ENCODE measurements at places on chromosomes 2 and 18. TPM values are rescaled to one million over a fixed set of nuclear protein-coding genes. Genes with fewer than 3 reads are reported as not detected.

DNA sequence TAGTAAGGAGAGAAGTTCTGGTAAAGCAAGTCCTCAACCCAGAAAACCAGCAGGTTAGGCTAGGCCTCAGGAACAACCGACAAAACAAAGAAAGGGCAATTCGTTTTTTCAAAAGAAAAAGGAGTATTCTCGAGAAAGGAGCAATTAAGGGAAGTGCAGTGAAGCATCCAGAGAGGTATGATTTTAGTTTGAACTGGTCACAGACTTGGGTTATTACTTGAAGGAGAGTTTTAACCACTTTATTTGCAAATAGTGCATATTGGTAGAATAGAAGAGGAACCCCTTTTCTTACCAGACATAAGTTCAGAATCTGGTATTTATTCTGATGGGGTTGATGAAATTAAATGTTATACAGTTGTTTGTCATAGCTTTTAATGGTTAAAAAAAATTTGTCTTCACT is 110.0 kb upstream of the GCFC2 start:
- no peaks in the 10 kb centered on the region for H3K36me3 ChIP-seq
- no peak overlapping the region for H3K4me3 ChIP-seq
- no peaks in the 10 kb centered on the region for H3K4me1 ChIP-seq
- no peaks in the 10 kb centered on the region for H3K27me3 ChIP-seq
- DNase-seq = no peak

DNA sequence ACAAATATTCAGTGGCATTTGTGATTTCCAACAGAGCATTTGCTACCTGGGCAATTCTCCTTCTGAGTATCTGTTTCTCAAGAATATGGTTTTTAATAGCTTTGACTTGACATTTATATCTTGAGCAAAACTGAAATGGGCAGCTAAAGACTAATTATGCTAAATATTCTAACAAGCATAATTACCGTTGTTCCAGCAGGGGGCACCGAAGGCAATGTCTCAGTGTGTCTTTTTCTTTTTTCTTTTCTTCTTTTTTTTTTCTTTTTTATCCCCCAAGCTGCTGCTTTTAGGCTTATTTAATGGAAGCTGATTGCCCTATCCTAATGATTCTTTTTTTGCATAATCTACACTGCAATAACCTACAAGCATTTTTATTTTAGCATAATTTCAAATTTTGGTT is 138.9 kb upstream of the NABP1 start:
- peaks cover 10% of the 10 kb centered on the region for H3K27me3 ChIP-seq
- H3K36me3 ChIP-seq = no peaks in the 10 kb centered on the region
- H3K4me1 ChIP-seq = no peaks in the 10 kb centered on the region
- H3K4me3 ChIP-seq = no peak overlapping the region

- H3K36me3 ChIP-seq = no peaks in the 10 kb centered on the region
- no peak overlapping the region for H3K4me3 ChIP-seq
- DNase-seq = no peak
- no peaks in the 10 kb centered on the region for H3K4me1 ChIP-seq
- no peaks in the 10 kb centered on the region for H3K27me3 ChIP-seq
- no peak overlapping the region for H3K27ac ChIP-seq
Measured at GRCh38 chr2:16425462-16426336, 239.9 kb downstream of the CYRIA start.

GRCh38 chr2:159438720-159439353 is 152.3 kb upstream of the WDSUB1 start:
- no peak overlapping the region for H3K4me3 ChIP-seq
- DNase-seq = no peak
- H3K4me1 ChIP-seq = no peaks in the 10 kb centered on the region
- H3K27ac ChIP-seq = no peak overlapping the region
- no peaks in the 10 kb centered on the region for H3K36me3 ChIP-seq

- H3K36me3 ChIP-seq = no peaks in the 10 kb centered on the region
- no peaks in the 10 kb centered on the region for H3K4me1 ChIP-seq
- H3K27me3 ChIP-seq = peaks cover 6% of the 10 kb centered on the region
- H3K27ac ChIP-seq = no peak overlapping the region
Measured at GRCh38 chr2:227719641-227720040, 1.8 kb upstream of the SLC19A3 start.

DNA sequence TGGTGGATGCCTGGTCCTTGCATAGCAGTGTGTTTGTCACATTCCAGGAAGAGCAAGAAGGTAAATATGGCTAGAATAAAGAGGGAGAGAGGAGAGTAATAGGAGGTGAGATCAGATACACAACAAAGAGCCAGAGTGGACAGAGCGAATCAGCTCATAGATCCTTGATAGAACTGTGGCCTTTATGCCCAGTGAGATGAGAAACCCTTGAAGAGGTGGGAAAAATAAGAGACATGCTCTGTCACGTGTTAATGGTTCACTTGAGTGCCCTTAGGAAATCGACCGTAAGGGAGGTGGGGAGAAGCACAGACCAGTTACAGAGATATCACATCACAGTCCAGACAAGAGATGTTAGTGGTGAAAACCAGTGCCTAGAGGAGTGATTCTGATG is 84.7 kb upstream of the RAB27B start:
- H3K27ac ChIP-seq = no peak overlapping the region
- H3K4me3 ChIP-seq = no peak overlapping the region
- no peak for DNase-seq
- no peaks in the 10 kb centered on the region for H3K4me1 ChIP-seq
- H3K36me3 ChIP-seq = no peaks in the 10 kb centered on the region

DNA sequence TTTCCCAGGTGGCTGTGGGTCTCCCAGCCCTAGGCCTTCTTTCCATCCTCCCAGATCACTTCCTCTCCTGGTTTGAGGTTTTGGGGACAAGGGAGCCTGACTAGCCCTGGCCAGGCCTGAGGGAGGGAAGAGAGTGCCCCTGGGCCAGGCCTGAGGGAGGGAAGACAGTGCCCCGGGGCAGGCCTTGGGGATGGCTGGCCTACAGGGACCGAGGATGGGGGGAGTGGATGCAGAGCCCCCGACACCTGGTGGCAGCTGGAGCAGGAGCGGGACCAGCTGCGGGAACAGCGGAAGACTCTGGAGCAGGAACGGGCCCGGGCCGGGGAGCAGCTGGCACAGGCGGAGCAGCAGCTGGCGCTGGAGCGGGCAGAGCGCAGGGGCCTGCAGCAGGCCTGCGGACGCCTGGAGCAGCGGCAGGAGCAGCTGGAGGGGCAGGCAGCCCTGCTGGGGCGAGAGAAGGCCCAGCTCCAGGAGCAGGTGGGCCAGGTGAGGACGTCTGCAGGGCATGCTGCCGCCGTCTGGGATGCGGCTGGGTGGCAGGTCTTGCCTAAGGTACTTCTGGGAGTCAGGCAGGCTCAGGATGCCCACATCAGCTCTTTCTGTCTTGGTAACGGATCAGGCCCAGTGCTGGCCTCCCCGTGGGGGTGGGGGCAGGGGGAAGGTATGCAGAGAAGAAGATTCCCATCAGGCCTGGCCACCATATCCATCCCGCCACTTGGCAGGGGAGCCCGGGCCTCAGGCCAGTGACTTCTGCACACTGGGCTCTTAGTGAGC is 29.2 kb downstream of the CROCC2 start:
- H3K27me3 ChIP-seq = peaks cover 15% of the 10 kb centered on the region
- no peak overlapping the region for H3K4me3 ChIP-seq
- H3K27ac ChIP-seq = no peak overlapping the region

- H3K4me3 ChIP-seq = no peak overlapping the region
- no peaks in the 10 kb centered on the region for H3K4me1 ChIP-seq
- H3K27me3 ChIP-seq = no peaks in the 10 kb centered on the region
- H3K36me3 ChIP-seq = no peaks in the 10 kb centered on the region
Measured at GRCh38 chr18:7980656-7981055, 413.5 kb downstream of the PTPRM start.

GRCh38 chr18:64149916-64150438 is 1.1 kb upstream of the LINC00305 start:
- no peak for DNase-seq
- H3K27ac ChIP-seq = no peak overlapping the region
- H3K4me3 ChIP-seq = no peak overlapping the region
- no peaks in the 10 kb centered on the region for H3K27me3 ChIP-seq

- no peak overlapping the region for H3K27ac ChIP-seq
- H3K4me1 ChIP-seq = peaks cover 9% of the 10 kb centered on the region
- peaks cover 20% of the 10 kb centered on the region for H3K27me3 ChIP-seq
- peaks cover 69% of the 10 kb centered on the region for H3K36me3 ChIP-seq
Measured at GRCh38 chr2:85838181-85838580, 50.6 kb downstream of the ST3GAL5 start.

- DNase-seq = no peak
- peaks cover 8% of the 10 kb centered on the region for H3K4me1 ChIP-seq
- H3K4me3 ChIP-seq = no peak overlapping the region
- H3K27ac ChIP-seq = no peak overlapping the region
Measured at GRCh38 chr2:224849264-224849663, 133.1 kb upstream of the CCDC195 start.

GRCh38 chr2:195768431-195768830 is 111.4 kb downstream of the SLC39A10 start:
- H3K36me3 ChIP-seq = no peaks in the 10 kb centered on the region
- DNase-seq = no peak
- peaks cover 4% of the 10 kb centered on the region for H3K27me3 ChIP-seq
- no peaks in the 10 kb centered on the region for H3K4me1 ChIP-seq

GRCh38 chr2:208984376-208985090 is 439.3 kb upstream of the MAP2 start:
- DNase-seq = no peak
- H3K27ac ChIP-seq = no peak overlapping the region
- H3K4me3 ChIP-seq = no peak overlapping the region
- no peaks in the 10 kb centered on the region for H3K27me3 ChIP-seq
- no peaks in the 10 kb centered on the region for H3K4me1 ChIP-seq

DNA sequence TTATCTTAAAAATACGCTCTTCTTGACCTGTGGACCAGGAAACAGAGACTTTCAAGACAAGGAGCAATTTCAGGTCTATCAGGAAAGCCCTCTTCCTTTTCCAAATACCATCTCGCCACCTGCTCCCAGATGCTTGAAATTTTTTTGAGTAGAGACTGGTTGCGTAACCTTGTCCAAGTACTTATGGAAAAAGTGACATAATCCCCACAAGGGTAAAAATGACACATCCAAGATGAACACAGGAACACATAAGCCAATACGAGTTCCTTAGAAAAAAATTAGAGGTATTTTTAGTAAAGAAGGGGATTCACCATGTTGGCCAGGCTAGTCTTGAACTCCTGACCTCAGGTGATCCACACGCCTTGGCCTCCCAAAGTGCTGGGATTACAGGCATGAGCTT is 1.8 kb downstream of the SERPINB13 start:
- no peak for DNase-seq
- H3K27me3 ChIP-seq = peaks cover 4% of the 10 kb centered on the region
- no peaks in the 10 kb centered on the region for H3K4me1 ChIP-seq
- H3K4me3 ChIP-seq = no peak overlapping the region

- H3K4me1 ChIP-seq = peaks cover 2% of the 10 kb centered on the region
- no peaks in the 10 kb centered on the region for H3K27me3 ChIP-seq
- peaks cover 37% of the 10 kb centered on the region for H3K36me3 ChIP-seq
- no peak overlapping the region for H3K4me3 ChIP-seq
Measured at GRCh38 chr2:37271376-37272067, 40.1 kb downstream of the NDUFAF7 start.

GRCh38 chr2:104371087-104371781 is 482.7 kb upstream of the POU3F3 start:
- no peak for DNase-seq
- no peak overlapping the region for H3K27ac ChIP-seq
- no peaks in the 10 kb centered on the region for H3K4me1 ChIP-seq
- no peaks in the 10 kb centered on the region for H3K27me3 ChIP-seq

GRCh38 chr2:22893761-22894517 is 491.0 kb upstream of the KLHL29 start:
- no peak for DNase-seq
- no peaks in the 10 kb centered on the region for H3K36me3 ChIP-seq
- H3K4me3 ChIP-seq = no peak overlapping the region

GRCh38 chr2:195543902-195544894 is 112.8 kb upstream of the SLC39A10 start:
- peaks cover 57% of the 10 kb centered on the region for H3K4me1 ChIP-seq
- H3K27me3 ChIP-seq = no peaks in the 10 kb centered on the region
- peak overlapping the region; percentile 43 for H3K4me3 ChIP-seq
- H3K27ac ChIP-seq = peak overlapping the region; percentile 71

DNA sequence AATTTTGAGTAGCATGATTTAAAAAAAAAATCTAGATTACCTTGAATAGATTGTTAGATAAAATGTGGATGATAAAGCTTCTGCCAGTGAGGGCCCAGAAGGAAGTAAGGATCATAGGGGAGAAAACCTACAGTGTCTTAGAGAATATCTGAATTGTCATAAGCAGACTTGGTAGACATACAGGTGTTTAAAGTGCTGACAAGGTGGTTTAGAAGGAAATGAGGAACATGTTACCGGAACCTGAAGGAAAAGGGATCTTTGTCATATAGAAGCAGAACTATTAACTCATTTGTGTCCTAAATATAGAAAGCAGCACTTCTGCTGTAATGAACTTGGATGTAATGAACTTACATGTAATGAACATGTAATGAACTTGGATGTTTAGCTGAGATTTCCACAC is 94.9 kb upstream of the TTC27 start:
- H3K36me3 ChIP-seq = peaks cover 80% of the 10 kb centered on the region
- no peak for DNase-seq
- H3K4me3 ChIP-seq = no peak overlapping the region
- H3K4me1 ChIP-seq = peaks cover 10% of the 10 kb centered on the region
- no peaks in the 10 kb centered on the region for H3K27me3 ChIP-seq

- H3K36me3 ChIP-seq = no peaks in the 10 kb centered on the region
- no peak for DNase-seq
- no peaks in the 10 kb centered on the region for H3K27me3 ChIP-seq
- H3K4me1 ChIP-seq = no peaks in the 10 kb centered on the region
- H3K27ac ChIP-seq = no peak overlapping the region
- H3K4me3 ChIP-seq = no peak overlapping the region
Measured at GRCh38 chr2:22175003-22175402, 1051.2 kb downstream of the TDRD15 start.

- no peak for DNase-seq
- peaks cover 23% of the 10 kb centered on the region for H3K36me3 ChIP-seq
- H3K4me3 ChIP-seq = no peak overlapping the region
Measured at GRCh38 chr2:190280565-190281350, 38.9 kb downstream of the HIBCH start.

GRCh38 chr2:197740200-197740599 is 35.0 kb downstream of the MARS2 start:
- H3K36me3 ChIP-seq = no peaks in the 10 kb centered on the region
- no peaks in the 10 kb centered on the region for H3K4me1 ChIP-seq
- DNase-seq = no peak
- peaks cover 15% of the 10 kb centered on the region for H3K27me3 ChIP-seq
- H3K4me3 ChIP-seq = no peak overlapping the region

- no peak overlapping the region for H3K4me3 ChIP-seq
- DNase-seq = no peak
- peaks cover 8% of the 10 kb centered on the region for H3K36me3 ChIP-seq
- peaks cover 34% of the 10 kb centered on the region for H3K4me1 ChIP-seq
Measured at GRCh38 chr18:62741584-62741983, 26.2 kb downstream of the PHLPP1 start.

The CELF4 gene
- total RNA-seq = not detected

The GPR39 gene
- not detected for total RNA-seq

The RNF144A gene
- total RNA-seq = 19.9 TPM

The LHCGR gene
- total RNA-seq = not detected

The IL37 gene
- total RNA-seq = not detected

The ITGB6 gene
- total RNA-seq = not detected

The CHRND gene
- not detected for total RNA-seq

The POTEE gene
- total RNA-seq = 0.62 TPM

The GALNT3 gene
- total RNA-seq = 21.3 TPM

The RGPD4 gene
- 0.07 TPM for total RNA-seq

The TSPYL6 gene
- total RNA-seq = not detected

The AKAIN1 gene
- not detected for total RNA-seq

The TMEM200C gene
- total RNA-seq = not detected

The IL36B gene
- not detected for total RNA-seq

The DYNAP gene
- total RNA-seq = not detected

The OR6B2 gene
- total RNA-seq = not detected

The C18orf54 gene
- total RNA-seq = 10.9 TPM
